ENCODE measurements at places on chromosomes 7 and 10.

GRCh38 chr10:90293616-90294015, 564.2 kb downstream of the HTR7 start:
- no peak for DNase-seq

DNA sequence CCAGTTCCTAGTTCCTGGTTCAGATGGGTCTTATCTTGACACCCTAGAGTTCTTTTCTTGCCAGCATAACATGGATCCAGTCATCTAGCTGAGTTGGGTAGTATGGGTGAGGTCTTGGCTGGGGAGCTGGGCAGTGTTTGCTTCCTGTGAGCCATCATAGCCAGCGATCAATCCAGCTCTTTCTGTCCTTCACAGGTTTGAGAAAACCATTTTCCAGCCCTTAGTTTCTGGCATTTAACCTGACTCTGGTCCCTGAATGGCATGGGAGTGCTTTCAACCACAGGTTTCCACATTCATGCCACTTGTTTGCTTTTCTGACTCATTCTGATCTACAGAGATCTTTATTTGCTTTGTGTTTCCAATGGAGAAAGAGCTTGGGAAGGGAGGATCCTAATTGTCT, 8.6 kb downstream of the SLC13A1 start:
- no peak for DNase-seq

- peak; percentile 67 for DNase-seq
These were observed 577 bp upstream of the DDX21 start for GRCh38 chr10:68955355-68955831.

DNA sequence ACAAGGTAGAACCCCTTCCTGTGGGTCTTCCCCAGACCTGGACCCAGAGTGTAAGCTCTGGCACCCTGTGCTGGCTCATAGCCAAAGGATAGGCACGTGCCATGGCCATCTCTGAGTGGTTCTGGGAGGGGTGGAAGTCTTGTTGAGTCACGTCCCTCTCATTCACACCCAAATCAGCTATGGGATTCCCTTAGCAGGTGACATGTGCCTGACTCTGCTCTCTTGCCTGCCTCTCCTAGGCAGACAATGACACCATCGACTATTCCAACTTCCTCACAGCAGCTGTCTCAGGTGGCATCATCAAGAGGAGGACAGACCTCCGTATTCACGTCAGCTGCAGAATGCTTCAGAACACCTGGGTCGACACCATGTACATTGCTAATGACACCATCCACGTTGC, 59.8 kb downstream of the C10orf120 start:
- DNase-seq = peak; percentile 37

DNA sequence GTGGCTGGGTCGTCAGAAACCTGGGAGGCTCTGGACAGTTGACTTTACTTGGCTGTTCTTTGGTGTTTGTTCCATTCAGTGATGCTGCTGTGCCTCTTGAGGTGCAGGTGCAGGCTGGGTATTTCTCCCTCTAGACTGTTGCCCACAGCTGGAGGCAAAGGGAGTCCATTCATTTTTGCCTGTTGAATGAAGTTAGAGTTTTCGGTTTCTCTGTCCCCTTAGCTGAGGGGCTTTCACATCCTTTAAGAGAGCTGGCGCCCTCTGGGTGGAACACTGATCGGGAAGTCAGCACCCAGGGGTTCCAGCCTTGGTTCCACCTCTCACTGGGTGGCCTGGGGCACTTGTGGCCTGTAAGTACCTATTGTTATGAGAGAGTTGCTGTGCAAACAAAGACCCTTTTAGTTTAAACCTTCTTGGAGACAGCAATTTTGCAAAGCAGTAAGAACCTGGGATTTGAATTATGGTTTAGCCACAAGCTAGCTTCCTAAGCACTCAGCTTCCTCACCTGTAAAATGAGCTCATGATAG, 67.2 kb downstream of the GRK5 start:
- DNase-seq = no peak

- DNase-seq = no peak
These were observed 270.5 kb upstream of the MKLN1 start for GRCh38 chr7:131057015-131057793.

GRCh38 chr10:132157101-132157500, 29.6 kb upstream of the DPYSL4 start:
- no peak for DNase-seq

GRCh38 chr10:31883397-31883796, 45.2 kb downstream of the ARHGAP12 start:
- DNase-seq = no peak

DNA sequence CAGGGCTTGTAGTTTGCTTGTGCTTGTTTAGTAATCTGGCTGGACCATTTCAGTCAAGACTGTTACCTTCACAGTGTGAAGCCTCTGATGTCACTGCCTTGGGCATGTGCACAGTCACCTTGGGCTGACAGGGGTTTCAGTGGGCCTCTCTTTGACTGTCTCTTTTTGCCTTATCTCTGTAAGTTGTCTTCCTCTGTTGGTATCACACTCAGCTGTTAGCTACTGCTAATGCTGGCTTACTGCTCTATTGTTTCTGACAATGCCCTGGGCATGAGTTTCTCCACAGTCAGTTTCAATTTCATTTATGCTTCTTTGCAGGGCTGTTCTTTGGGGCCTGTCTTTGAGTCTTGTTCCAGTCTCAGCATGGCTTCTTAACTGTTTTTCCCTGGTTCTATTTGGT, 201.9 kb upstream of the SHH start:
- DNase-seq = no peak

DNA sequence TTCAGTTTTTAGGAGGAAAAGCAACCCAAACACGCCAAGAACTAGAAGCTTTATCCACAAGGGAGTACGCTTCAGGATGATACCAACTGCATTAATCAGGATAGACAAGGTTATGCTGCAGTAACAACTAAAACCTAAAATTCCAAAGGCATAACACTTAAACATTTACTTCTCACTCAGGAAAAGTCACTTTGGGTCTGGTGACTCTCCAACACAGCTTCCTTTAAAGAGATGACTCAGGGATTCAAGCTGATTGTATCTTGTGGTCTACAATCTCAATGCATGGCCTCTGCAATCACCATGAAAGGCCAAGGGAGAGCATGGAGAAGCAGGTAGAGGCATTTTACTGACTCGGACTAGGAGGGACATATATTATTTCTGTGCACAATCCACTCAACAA, 315.8 kb downstream of the KCNMA1 start:
- DNase-seq = no peak

DNA sequence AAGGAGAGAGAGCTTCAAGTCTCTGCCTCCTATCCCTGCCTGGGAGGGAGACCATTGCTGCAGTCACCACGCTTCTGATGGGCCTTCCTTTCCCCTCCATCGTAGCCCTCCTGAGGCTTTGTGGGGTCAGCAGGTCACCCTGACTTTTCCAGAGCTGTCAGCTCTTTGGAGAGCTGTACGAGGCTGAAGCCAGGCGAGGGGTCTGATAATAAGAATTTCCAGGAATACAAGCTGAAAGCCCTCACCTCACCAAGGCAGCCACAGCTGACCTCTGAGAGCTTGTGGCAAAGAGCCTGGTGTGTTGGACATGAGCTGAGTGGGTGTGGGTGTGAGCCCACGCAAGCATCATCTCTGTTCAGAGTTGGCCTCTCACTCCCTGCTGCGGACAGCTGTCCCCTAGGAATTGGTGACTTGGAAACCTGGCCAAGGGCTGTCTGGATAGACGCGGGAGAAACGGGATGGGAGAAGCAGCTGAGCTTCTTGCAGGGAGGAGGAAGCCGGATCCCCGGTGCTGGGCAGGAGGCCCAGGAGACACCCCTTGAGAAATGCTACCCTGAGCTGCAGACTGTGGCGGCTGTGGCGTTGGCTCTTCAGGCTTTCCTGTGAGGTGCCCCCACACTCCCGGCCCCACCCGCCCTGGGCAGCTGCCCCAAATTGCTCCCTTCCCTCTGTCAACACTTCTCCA, 122.1 kb upstream of the BTBD16 start:
- no peak for DNase-seq

- DNase-seq = no peak
These were observed 11.2 kb downstream of the EMX2 start for GRCh38 chr10:117553815-117554172.

DNA sequence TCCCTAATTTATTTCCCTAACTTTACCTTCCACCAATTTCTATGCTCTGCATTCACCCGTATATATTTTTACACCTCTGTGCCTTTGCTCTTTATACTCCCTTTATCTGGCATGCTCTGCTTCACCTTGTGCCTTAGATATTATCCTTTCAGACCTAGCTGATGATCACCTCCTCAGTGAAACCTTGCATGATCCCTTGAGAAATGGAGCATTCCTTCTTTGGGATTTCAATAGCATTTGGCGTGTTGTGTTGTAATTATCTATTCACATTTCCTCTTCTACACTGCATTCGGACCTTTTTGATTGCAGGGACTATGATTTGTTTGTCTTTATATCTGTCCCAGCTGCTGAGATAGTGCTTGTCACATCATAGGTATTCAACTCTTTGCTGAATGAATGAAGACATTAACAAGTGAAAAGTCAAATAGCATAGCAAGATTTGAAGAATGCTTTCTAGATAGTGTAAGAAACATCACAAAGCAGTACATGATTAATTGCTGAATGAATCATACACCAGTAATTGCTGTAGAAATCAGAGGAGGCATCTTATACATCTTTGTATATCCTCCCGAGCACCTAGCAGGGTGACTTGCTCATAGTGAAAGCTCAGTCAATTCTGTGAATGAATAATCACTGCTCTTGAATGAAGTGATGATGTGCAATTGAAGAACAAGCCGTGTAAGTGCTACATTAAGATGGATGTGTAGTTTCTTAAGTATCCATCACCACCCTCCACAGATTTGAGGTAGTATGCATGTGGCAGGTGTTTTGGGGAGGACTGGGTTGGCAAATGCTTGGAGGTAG, 2.0 kb upstream of the TM9SF3 start:
- DNase-seq = no peak

GRCh38 chr7:105849122-105849855, 27.1 kb downstream of the ATXN7L1 start:
- peak; percentile 84 for DNase-seq

- DNase-seq = no peak
These were observed 1.0 kb downstream of the TWIST1 start for GRCh38 chr7:19116121-19117090.

DNA sequence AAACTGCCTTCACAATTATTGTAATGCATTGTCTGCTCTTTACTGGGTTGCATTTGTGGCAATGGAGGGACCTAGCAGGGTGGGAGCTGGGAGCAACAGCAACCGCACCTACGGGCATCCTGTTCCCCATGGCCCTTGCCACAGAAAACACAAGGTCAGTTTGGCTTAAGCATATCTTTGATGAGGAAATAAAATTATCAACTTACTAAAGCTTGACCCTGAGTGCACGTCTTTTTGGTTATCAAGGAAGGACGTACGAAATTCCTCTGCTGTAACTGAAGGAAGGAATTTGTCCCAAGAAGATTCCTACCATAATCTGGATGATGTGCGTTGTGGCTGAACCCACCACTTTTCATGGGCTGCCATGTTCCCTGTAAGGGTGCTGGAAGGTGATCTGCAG, 19.9 kb upstream of the PTPRN2 start:
- no peak for DNase-seq

- DNase-seq = no peak
These were observed 104.2 kb upstream of the EEPD1 start for GRCh38 chr7:36048902-36049240.

- no peak for DNase-seq
These were observed 206.3 kb downstream of the SNX10 start for GRCh38 chr7:26497801-26498596.

GRCh38 chr7:92737706-92738105, 98.7 kb downstream of the CDK6 start:
- DNase-seq = no peak

GRCh38 chr10:44818701-44819127, 92.4 kb upstream of the TMEM72 start:
- no peak for DNase-seq

DNA sequence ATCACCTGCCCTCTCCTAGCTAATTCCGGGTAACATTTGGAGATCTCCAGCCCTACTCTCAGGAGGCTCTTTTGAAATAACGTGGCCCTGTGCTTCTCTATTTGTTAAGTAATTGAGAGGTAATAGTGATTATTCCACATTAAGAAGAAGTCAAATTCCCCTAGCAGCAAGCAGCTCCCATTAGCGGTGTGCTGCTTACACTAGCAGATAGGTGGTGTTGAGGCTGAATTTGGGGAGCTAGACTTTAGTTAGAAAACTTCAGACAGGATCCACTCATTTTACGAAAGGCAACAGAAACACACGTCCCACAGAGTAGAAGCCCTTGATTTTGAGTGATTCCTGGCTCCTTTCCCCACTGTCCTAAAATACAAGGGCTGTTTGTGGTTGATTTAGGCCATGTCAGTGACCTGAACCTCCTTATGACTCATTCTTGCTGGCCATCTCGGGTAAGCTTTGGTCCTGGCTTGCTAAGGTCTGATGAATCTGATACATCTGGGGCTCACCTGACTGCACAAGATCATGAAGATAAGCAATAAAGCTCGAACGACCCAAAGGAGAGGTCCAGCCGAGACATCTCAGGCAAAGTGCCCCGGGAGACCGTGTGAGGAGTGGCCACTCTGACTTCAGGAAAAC, 77.2 kb downstream of the FAM204A start:
- no peak for DNase-seq

DNA sequence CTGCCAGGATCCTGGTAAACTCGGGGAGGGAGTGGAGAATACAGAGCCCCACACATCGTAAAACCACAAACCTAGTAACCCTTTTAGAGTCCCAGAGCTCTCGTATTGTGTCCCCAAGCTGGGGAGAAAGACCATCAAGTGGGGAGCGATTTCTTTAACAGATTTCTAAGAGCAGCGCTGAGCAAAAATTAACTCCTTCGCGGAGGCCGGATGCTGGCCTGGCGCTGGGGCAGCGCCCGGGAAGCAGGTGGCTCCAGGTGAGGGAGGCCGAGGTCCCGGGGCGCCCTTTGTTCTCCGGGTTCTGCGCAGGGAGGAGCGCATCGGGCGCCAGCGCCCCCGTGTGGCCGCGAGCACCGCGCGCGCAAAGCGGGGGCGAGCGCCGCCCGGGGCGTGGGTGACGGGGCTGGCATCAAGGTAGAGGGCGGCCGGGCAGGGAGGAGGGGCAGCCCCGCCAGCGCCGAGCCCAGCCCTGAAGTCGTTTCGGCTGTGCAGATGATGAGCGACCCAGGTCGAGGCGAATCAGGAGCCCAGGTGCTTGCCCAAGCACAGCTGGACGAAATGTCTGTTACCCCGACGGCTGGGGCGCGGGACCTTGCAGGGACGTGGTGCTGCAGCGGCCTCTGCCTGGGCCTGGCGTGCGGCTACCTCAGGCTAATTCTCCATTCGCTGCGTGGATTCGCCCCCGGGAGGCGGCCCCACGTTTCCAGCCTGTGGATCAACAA, 10.4 kb upstream of the FGFR2 start:
- peak; percentile 78 for DNase-seq

DNA sequence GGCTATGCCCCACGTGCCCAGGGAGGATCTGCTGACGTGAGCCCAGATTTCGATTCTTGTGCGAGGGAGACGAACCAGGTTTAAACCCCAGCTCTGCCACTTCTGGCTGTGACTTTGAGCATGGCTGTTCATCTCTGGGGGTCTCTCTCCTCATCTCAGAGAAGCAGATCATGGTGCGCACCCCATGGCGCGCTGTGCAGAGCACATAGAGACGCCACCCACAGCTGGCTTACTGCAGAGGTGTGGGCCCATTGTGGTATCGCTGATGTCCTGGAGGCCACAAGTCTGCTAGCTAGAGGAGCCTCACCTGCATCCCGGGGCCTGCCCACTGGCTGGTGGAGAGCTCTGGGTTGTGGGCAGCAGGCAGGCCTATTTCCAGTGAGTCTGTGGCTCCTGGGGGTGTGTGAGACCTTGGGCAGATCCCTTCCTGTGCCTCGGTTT, 140.5 kb downstream of the LHPP start:
- no peak for DNase-seq

GRCh38 chr7:74138945-74139843, 35.0 kb upstream of the EIF4H start:
- DNase-seq = no peak
